ENCODE measurements at places on chromosomes 7 and 10.

DNA sequence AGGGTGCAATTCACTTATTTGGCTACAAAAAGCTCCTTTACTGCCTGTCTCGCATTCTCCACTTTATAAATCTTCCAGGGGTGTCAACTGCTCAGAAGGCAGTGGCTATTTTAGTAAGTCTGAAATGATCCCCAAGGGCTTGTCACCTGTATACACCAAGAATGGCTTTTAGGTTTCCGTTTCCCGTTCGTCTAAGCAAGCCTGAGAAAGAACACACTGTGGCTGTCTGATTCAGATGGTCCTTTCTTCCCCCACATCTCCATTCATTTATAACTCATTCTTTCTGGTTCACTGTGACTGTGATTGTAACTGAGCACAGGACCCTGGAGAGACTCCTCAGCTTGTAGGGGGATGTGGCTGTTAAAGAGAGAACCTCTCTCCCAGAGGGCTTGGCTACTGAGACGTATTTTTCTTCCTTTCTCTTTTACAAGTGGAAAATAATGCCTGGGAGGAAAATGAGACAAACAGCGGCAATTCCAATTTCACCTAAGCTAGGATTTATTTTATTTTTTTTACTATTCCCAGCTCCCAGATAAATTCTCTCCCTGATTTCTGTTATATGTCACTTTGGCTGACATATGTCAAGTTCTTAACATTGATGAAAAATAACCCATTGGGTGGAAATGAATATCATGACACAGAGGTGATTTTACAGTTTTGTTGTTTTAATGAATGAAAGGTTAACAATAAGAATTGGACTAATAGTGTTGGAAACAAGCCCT is 129.3 kb downstream of the FAM107B start:
- no peak for DNase-seq

- DNase-seq = no peak
Measured at GRCh38 chr10:118915161-118915560, 114.4 kb upstream of the NANOS1 start.

DNA sequence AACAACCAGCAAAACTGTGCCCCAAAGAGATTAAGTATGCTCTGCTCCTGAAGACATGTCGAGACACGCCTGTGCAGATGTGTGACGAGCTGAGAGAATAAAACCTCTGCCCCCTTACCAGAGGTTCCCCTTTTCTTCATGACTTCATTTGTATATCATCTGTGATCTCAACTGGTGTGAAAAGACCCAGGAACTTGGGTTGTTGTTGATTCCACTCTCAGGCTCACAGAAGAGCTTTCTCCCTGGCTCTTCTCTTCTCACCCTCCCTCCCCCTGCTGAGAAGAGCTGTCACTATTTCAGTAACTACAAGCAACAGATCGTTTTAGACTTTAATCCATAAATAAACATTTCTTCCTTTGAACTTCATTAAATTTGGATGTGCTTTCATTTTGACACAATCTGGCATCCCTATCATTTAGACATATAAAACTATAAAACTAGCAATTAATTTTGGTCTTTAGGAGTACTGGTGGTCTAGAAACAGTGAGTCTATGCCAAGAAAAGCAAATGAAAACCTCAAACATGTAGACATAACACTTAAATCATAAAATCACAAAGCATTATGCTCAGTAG is 179.3 kb upstream of the FZD8 start:
- DNase-seq = peak; percentile 33

- DNase-seq = no peak
Measured at GRCh38 chr7:94440451-94441039, 45.9 kb downstream of the COL1A2 start.

- no peak for DNase-seq
Measured at GRCh38 chr10:947881-948280, 16.4 kb upstream of the LARP4B start.

DNA sequence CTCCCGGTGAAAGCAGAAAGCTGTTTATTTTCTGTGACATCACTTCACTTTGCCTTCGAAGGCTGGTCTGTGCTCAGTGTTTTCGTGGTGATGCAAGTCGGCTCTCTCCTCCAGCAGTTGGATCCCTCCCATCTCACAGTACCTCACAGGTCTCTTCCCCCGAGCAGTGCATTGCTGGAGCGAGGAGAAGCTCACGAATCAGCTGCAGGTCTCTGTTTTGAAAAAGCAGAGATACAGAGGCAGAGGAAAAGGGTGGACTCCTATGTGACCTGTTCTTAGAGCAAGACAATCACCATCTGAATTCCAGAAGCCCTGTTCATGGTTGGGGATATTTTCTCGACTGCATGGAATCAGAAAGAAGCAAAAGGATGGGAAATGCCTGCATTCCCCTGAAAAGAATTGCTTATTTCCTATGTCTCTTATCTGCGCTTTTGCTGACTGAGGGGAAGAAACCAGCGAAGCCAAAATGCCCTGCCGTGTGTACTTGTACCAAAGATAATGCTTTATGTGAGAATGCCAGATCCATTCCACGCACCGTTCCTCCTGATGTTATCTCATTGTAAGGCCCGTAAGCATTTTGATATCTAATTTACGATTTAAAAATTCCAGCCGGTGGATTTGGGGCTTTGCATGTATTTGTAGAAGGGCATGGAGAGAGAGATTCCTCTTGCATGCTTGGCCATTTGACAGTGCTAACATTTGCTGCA is at the start of gene LGI1:
Gene LGI1, plus strand, starts transcription at position 136 of the 707 bp plus-strand sequence. Its CDS starts 209 bp downstream, at position 345.
- peak; percentile 63 for DNase-seq

GRCh38 chr10:17003151-17003550 is 126.5 kb downstream of the CUBN start:
- no peak for DNase-seq

- DNase-seq = no peak
Measured at GRCh38 chr10:5960070-5960972, 17.0 kb downstream of the IL15RA start.

GRCh38 chr7:86949052-86949778 is 110.2 kb downstream of the ELAPOR2 start:
- DNase-seq = no peak

DNA sequence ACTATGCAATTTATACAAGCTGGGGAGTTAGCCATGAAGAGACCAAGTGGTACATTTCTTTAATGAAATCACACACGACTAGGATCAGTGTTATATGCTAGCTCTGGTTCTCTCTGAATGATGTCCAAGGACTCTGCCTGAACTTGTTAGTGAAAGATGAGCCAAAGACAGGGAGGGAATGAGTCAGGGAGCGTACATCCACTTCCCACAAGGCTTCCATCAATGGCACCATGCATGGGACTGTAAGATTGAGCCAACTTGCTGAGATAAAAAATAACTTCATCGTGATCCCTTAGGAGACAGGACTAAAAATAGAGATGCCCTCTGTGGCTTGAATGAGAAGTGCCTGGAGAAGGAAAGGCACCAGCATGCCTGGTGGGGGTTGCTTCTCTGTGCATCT is 629.7 kb downstream of the ACTR3B start:
- peak; percentile 1 for DNase-seq

Data from tongue (tissue), 3 donors.